ENCODE measurements at places on chromosomes 2 and 18.

DNA sequence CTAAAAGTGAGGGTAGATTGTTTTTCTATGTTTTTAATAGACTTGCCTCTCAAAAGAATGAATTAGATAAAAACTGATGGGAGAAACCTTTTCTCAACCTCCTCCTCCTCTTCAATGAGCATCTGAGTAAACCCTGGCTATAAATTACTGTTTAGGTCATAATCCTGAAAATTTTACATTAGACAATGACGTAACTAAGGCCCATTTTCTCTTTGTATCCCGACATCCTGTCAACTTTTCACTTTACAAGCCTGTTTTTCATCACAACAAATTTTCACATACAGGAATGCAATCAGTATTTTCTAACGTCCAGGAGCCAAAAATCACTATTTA lies 1.3 kb downstream of the SPIRE1 start:
- DNase-seq, result no peak

DNA sequence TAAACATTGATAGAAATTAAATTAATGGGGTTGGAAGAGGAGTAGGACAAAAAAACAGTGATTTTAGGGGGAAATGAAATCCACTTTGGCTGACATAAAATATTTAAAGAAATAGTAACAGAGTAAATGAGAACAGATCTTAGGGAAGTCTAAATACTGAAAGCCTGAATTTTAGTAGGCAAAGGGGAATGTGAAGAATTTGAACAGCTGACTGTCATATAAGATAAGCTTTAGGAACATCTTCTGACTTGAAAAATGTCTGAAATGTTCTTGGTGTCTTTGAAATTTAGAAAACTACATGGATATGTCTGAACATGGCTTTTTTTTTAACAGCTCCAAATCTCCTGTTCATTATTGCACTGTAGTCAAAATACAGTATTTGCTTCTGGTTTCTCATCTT lies 150.3 kb downstream of the CALCRL start:
- DNase-seq, result no peak

- no peak for DNase-seq
Measured at GRCh38 chr2:218081063-218081462, 12.0 kb downstream of the RUFY4 start.

- DNase-seq, result no peak
Measured at GRCh38 chr2:120927265-120927628, 191.6 kb downstream of the GLI2 start.

GRCh38 chr2:46025081-46025480 lies 272.1 kb upstream of the EPAS1 start:
- DNase-seq, result no peak

DNA sequence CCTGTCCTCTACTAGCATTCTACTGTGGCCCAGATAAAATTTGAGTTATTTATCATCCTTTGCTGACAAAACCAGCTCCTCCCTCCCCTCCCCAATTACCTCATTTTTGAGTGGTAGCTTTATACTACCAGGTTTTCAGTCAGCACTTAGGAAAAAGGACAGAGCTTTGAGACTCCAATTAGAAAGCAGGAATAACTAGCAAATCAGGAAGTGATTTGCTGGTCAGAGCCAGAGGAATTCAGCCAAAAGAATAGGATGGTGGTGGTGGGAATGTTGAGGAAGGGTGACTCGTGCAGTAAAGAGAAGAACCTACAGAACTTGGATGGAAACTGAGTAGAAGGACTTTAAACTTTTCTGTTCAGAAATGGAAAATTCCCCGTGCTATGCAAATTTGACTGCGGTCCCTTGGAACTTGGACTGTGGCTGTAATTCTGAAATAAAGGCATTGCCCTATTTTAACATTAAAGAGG lies 3.7 kb downstream of the MYL12B start:
- DNase-seq, result no peak

GRCh38 chr2:100143286-100143685 lies 896 bp upstream of the AFF3 start:
- no peak for DNase-seq

DNA sequence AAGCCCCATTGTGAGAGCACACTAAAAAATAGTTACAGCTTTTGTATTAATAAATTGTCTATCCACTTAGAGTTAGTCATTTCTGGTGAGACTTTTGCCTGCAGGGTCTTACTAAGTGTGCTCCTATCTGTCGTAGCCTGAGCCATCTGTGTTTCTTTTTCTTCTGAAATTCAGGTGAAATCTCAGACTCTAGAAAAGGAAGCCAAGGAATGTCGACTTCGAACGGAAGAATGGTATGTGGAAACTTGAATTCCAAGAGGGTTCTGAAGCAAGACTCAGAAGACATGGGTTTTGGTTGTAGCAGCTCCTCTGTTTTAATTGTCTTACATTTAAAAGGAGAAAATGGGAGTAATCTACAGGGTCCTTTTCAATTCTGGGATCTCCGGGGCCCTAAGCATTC lies 70.0 kb upstream of the STON1 start:
- no peak for DNase-seq

DNA sequence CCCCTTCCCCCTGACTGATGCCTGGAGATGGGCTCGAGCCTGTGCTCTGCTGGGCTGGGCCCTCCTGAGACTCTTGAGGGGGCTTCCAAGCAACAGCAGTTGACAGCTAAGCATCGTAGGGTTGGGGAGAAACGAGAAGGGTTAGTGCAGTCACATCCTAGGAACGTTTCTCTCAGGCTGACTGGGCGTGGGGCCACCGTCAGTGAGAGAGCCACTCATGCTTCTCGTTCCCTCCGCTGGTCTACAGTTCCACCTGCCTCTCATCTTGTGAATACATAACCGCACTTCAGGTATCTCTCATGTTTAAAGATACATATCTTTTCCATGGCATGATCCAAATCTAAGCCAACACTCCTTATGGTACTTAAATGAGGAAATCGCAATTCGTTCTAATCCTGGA lies 66.4 kb downstream of the TRAPPC12 start:
- DNase-seq, result no peak

- no peak for DNase-seq
Measured at GRCh38 chr2:202208526-202208925, 29.9 kb downstream of the SUMO1 start.

DNA sequence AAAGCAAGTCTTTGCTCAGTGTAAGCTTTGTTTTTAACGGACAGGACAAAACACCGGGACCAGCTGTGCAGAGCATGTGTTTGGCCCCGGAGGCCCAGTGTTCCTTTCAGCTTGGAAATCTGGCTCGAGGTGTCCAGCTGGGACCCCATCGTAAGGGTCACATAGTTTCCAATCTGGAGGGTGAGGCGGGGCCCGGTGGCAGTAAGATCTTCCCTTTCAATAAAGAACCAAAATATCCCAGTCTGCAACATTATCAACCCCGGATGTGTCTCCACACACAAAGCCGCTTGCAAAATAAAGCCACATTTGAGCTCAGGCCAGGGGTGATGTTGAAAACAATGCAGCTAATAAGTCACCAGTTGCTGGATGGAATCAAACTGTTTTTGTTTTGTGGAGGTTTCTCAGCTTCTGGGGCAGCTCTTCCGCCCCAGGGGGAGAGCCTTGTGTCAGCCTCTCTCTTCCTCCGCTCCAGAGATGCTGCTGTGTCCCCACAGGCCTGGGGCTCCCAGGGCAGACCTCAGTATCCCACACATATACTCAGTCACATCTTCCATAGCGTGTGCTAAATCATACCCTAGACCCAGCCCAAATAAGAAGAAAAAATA lies 138.6 kb upstream of the GLI2 start:
- no peak for DNase-seq

DNA sequence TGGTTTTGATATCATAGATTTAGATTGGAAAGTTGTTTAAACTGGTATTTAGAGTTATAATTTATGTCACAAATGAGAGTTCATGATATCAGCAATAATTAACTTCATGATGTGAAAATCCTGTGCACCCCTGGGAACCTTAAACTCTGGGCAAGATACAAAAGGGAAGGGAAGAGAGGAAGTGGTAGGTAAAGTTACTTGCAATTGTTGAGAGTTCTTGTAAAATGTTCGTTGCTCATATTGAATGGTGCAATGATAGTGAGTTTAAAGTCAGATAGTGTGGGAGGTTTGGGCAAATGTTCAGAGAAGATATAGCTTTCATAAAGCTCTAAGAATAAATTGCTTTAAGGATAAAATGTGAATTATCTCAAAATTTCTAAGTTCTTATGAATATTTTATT lies 75.4 kb downstream of the SP110 start:
- no peak for DNase-seq

- no peak for DNase-seq
Measured at GRCh38 chr2:218021536-218022071, 18.8 kb upstream of the TNS1 start.

GRCh38 chr18:39486268-39486667 lies 1920.7 kb upstream of the CELF4 start:
- no peak for DNase-seq

DNA sequence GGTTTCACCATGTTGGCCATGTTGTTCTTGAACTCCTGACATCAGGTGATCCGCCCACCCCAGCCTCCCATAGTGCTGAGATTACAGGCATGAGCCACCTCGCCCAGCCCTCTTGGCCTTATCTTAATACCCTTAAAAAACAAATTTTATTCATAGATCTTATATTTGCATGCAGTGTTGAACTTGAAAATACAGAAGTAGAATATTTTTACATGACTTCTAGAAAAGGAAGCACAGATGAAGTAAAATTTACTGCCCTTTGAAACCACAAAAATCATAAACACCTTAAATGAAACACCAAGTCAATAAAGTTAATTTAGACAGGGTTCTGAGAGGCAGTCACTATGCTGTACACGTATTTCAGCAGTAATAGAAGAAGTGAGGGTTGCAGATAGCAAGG lies 145.7 kb downstream of the CERS6 start:
- DNase-seq, result no peak

DNA sequence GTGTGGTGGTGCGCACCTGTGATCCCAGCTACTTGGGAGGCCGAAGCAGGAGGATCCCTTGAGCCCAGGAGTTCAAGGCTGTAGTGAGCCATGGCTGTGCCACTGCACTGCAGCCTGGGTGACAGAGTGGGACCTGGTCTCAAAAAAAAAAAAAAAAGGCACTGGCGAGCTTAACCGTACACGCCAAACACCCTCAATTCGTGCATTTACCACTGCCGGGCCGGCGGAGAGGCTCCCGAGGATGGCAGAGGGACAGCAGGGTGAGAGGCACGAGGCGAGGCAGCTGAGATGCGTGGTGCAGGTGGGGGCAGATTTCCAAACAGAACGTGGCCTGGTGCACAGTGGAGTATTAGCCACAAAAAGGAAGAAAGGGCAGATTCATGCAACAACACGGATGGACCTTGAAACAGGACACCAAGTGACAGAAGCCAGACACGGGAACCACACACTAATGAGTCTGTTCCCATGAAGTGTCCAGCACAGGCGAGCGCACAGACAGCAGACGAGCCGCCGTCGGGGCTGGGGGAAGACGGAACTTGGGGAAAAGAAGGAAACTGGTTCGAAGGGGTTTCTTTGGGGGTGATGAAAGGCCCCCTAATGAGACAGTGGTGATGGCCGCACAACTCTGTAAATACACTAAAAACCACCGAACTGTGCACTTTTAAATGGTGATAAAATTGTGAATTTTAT lies 27.4 kb downstream of the SLC66A2 start:
- peak; percentile 15 for DNase-seq

GRCh38 chr18:25876330-25876948 lies 214.0 kb downstream of the SS18 start:
- DNase-seq, result no peak

DNA sequence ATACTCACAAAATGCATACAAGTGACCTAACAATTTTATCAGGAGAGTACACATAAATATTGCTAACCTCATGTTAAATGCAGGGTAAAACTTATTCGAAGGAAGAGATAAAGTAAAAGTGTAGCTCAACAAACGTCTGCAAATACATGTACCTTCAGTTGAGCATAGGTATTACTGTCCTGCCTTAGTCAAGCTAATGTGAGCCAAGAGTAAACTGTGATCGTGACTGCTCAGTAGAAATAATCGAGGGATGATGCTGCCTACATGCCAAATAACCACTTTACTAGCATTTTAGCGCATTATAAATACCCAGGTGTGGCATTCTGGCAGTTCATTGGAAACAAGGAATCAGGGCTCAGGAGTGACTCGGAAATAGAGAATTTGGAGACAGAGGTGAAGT lies 779.5 kb downstream of the SOCS6 start:
- no peak for DNase-seq
